NCI-H1092 (cell line): ENCODE measurements at places on chromosomes 4 and X.

GRCh38 chr4:77385124-77385969, 220.3 kb upstream of the CXCL13 start:
- DNase-seq, result peak; percentile 8

DNA sequence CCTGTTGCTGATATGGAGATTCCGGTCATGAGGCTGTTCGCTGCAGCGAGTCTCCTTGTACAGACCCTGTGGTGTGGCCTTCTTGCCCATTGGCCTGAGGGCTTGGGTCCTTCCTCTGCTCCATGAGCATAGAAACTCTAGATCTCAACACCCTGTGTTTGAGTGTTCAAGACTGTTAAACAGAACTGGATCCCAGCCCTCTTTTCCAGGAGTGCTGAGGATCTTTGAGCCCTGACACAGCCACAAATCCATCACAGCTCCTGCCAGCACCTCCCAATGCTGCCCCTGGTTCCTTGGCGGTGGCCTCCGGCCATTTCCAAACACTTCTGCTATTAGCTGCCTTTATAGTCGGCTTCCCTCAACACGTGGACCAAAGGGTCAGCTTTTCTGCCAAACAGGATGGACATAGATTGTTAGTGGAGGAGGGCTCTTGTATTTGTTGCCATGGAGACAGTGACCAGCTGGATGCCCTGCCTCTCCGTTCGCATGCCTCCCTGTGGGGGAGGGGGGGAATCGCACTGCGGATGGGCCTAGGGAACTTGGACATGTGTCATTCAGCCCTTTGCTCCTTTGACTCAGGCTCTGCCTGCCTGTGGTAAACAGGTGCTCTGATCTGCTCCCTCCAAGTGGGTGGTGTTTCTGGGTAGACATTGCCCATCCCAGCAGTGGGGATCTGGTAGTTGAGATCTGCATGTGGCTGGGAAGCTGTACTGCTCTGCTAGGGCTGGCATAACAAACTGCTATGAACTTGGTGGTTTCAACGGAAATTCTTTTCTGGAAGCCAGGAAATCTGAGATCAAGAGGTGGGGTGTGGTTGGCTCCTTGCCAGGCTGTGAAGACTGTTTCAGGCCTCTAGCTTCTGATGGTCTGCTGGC, 6.9 kb upstream of the WDR1 start:
- DNase-seq, result no peak

- no peak for DNase-seq
These were observed 282.4 kb upstream of the GPC4 start for GRCh38 chrX:133697656-133698055.

- DNase-seq, result no peak
These were observed 15.7 kb upstream of the AFAP1 start for GRCh38 chr4:7955393-7955792.

DNA sequence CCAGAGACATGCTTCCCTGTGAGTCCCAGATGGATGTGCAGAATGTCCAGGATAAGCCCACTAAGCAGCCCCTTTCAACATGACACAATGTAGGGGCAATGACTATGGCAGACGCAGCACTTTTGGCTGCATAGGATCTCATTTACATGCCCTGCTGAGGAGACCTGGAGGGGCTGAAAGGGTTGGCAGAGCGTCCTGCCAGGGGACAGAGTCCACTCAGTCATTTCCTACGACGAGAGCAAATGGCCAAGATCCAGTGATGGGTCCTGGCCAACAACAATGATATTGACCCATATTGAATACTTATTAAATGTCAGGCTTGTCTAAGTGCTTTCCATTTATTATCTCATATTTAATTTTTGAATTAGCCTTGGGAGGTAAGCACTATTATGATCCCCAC, 41.4 kb downstream of the LGI2 start:
- no peak for DNase-seq

DNA sequence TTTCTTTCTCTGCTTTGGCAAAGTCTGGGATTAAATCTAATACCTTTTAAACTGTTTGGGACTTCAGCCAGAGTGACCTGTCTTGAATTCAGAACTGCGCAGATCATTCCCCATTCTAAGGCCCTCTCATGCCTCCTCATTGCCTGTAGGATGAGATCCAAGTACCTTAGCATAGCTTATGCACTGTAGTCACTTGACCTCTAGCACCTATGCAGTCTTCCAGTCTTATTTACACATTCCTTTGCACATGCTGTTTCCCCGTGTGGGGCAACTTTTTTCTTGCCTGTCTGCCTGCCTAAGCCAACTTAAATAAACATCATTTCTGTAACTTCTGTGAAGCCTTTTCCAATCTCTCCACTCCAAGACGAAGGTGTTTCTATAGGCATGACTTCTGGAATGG, 68.4 kb downstream of the AR start:
- no peak for DNase-seq

- peak; percentile 51 for DNase-seq
These were observed 11.7 kb upstream of the BCOR start for GRCh38 chrX:40109288-40110008.

DNA sequence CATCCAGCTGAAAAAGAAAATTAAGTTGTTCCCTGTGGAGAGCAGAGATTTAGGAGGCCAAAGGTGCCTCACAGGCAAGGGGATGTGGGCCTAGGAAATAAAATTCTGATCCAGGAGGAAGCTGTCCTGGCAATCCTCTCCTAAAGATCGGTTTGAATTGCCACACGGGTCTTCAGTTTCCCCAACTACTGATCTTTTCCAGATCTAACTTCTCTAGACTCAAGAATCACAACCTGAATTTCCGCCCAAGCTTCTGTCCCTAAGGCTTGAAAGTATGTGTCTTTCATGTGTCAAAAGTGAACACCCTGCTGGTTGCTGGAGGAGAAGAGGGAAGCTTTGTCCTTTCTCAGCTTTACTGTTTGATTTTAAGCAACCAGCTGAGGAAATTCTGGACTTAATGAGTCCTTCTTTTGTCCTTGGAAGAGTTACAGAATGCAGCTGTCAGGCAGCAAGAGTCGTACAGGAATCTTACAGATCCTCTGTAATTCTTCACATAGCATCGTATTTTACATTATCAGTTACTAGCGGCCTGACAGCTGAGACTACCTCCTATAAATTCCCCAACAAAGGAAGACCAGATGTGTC, 93.8 kb downstream of the INPP4B start:
- no peak for DNase-seq

GRCh38 chr4:62513306-62513705, 1313.2 kb downstream of the ADGRL3 start:
- no peak for DNase-seq

DNA sequence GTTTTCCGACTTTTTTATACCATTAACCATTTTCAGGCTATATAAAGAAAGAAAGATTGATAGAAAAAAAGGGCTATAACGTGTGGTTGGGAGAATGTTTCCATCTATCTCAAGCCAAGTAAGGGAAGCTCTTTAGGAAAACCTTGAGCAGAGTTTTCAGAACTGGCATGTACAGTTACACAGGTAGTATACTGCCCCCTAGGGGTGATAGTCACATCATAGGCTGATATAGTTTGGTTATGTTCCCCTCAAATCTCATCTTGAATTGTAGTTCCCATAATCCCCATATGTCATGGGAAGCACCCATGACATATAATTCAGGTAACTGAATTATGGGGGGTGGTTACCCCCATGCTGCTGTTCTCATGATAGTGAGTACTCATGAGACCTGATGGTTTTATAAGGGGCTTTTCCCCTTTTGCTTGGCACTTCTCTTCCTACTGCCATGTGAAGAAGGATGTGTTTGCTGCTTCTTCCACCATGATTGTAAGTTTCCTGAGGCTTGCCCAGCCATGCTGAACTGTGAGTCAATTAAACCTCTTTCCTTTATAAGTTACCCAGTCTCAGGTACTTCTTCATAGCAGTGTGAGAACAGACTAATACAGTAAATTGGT, 186.8 kb downstream of the TMA16 start:
- peak; percentile 6 for DNase-seq

GRCh38 chrX:290476-291166, 9.4 kb downstream of the PLCXD1 start:
- DNase-seq, result no peak

- DNase-seq, result no peak
These were observed 2163.0 kb upstream of the AGA start for GRCh38 chr4:179605196-179605595.

DNA sequence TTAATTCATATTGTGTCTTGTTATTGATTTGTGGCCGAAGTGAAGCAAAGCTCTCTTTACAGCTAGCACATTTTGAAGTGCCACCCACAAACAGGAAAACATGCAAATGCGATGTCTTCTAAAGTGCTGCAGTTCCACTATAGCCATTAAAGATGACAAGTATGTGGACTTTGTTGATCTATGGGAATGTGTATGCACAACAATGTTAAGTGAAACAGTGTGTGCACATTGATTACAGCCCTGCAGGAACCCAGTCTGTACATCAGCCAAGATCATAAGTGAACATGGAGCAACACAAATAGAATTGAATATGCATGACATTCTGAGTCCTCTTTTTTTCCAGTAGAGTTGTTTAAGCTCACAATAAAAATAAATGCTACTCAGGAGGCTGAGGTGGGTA, 43.0 kb downstream of the TFDP3 start:
- DNase-seq, result no peak

DNA sequence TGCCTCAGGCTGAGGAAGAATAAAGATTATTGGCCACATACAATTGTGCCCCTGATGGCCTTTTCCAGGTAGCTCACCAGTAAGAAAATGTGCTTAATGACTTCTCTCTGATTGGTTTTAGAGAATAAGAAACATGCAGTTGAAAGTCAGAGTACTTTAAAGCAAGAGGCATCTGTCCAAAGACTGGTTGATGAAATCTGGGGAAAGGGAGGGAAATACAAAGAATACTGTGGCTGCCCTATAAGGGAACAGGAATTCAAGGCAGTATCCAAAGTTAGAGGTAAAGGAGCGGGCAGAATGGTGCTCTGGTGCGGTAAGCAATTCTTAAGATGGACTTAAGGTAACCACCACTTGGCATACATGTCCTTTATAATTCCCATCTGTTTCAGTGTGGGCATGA, 11.4 kb downstream of the PBDC1 start:
- DNase-seq, result no peak

GRCh38 chr4:150821641-150822040, 193.4 kb downstream of the LRBA start:
- no peak for DNase-seq

DNA sequence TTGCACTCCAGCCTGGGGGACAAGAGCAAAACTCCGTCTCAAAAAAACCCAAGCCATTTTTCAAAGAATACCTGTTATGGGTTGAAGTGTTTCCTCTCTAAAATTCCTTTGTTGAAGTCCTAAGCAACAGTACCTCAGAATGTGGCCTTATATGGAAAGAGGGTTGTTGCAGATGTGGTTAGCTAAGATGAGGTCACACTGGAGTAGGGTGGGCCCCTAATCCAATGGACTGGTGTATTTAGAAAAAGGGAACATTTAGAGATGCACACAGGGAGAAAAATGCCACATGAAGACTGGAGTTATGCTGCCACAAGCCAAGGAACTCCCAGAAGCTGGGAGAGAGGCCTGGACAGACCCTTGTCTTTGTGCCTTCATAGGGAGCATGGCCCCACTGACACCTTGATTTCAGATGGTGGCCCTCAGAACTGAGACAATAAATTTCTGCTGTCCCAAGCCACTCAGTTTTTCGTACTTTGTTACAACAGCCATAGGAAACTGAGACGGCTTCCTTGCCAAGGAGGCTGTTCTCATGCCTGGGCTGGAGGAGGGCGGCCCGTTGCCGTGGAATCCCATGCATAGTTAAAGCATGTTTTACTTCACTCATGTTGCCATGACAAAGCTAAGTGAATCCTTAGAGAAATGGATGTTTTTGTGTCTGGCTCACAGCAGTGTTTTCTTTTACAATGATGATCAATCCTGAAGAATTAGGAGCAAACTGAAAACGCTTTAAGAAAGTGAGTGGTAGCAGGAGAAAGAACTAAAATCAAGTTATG, 16.5 kb downstream of the TRAPPC2 start:
- DNase-seq, result no peak

DNA sequence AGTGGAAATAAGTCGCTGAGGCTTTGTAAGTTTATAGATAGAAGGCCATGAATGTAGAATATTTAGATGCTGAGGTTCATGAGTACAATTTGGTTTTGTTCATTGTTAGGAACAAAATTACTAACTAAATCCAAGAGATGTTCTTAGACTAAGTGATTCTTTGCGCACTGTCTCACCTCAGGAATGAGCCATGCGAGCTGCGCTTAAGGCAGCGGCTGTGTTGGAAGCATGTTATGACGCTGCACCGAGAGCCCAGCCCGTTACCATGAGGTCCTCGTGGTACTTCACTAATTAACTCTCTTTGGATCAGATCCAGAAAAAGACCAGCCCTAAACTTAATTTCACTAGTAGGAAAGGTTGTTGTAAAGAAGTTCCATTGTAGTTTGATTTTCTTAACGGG, 166.2 kb downstream of the RAPGEF2 start:
- DNase-seq, result no peak
